Type B pancreatic cell (in vitro differentiated cells): ENCODE measurements at places on chromosomes 16 and 17. TPM values are rescaled to one million over a fixed set of nuclear protein-coding genes. Genes with fewer than 3 reads are reported as not detected.

FN3K gene
- total RNA-seq: 30.3 and 31.3 TPM in 2 replicates

DNA sequence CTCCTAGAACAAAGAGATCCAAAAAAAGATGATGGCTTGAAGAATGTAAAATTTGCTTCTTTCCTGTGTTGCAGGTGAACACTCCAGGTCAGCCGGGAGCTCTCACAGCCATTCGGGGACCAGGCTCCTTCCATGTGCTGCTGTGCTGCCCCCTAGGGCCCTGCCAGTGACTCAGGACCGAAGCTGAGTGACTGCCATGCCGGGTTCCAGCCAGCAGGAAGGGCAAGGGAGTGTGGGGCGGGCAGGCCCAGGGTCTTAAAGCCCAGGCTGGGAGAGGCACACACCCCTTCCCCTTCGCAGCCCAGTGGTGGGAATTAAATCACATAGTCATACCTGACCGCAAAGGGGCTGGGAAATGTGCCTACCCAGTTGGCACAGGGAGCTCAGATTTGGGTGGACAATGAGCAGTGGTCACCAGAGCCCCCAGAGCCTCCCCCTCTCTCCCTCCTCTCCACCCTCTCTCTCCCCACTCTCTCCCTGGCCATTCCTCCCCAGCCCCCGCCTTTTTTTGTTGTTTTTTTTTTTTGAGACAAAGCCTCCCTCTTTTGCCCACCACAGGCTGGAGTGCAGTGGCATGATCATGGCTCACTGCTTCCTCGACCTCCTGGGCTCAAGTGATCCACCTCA lies 11.5 kb downstream of the EPOP start:
- DNase-seq: peak; percentile 80

KRTAP9-4 gene
- not detected in 2 replicates for total RNA-seq

HNF1B gene
- total RNA-seq: 10.6 and 19.0 TPM in 2 replicates

DNA sequence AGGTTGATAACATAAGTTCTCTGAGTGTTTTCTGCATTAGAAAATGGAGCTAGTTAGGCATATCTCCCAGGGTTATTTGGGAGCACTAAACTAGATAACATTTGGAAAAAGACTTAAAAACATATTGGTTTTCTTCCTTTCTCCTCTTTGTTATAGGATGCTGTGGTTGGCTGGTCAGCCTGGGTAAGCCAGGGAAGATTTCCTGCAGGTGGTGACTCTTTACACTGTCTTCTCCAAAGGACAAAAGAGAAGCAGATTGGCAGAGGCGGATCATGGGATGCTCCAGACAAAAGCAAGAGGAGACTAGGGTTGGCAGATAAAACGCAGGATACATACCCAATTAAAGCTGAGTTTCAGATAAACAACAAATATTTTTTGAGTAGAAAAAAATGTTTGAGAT lies 6.2 kb upstream of the CRYBA1 start:
- DNase-seq: no peak

ARL5C gene
- not detected in 2 replicates for total RNA-seq

DNA sequence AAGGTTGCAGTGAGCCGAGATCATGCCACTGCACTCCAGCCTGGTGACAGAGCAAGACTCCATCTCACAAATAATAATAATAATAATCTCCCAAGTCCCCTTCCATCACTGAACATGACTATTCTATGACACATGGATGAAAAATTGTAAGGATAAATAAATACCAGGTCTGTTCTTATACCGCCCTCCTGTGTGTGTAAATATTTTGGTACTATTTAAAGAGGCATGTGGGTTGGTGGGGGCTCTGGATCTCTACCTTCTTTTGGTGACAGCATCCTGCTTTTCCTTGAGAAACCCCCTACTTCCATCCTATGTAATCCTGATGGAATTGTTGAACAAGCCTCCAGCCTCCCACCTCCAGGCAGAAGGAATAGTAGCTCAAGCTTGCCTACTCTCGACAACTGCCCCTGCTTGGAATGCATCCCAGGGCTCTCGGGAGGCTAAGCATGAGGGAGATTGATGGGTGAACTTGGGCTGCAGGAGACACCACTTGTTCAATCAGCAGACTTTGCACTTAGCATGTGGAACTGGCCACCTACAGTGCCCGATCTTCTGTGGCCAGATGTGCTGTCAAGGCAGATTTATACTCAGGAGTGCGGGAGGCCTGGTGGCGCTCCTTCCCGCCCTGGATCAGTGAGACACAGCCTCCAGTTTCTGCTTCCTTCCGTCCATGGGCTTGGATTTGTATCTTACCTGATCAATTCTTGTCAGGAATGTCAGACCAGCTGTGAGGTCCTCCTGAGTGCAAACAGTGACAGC lies 287.4 kb downstream of the SLC39A11 start:
- DNase-seq: no peak

- no peak for DNase-seq
Observed at GRCh38 chr17:4987767-4988567, 492 bp upstream of the CAMTA2 start.

GRCh38 chr16:84182680-84183571 lies 3.9 kb downstream of the TAF1C start:
- no peak for DNase-seq

DNA sequence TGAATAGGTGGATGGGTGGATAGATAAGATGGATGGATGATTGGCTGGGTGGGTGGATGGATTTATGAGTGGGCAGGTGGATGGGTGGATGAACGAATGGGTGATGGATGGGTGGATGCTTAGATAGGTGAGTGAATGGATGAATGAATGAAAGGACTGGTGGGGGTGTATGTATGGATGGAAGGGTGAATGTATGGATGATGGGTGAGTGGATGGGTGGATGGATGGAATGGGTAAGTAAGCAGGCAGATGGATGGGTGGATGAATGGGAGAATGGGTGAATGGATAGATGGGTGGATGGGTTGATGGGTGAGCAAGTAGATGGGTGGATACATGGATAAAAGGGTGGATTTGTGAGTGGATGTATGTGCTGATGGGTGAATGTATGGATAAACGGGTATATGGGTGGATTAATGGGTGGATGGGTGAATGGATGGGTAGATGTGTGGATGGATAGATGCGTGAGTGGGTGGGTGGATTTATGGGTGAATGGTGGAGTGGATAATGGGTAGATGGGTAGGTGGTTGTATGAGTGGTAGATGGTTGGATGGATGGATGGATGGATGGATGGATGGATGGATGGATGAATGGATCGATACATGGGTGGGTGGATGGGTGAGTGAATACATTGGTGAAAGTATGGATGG lies 682.6 kb downstream of the HS3ST4 start:
- no peak for DNase-seq
